GM12878 (cell line): ENCODE measurements at places on chromosomes 6 and 20. TPM values are rescaled to one million over a fixed set of nuclear protein-coding genes. Genes with fewer than 3 reads are reported as not detected.

- no peaks in the 10 kb centered on the region for H3K4me1 ChIP-seq
- no peaks in the 10 kb centered on the region for H3K36me3 ChIP-seq
- H3K4me3 ChIP-seq, result no peak overlapping the region
These were observed 77.7 kb downstream of the ANKRD60 start for GRCh38 chr20:58150772-58151171.

- no peak for DNase-seq
- peaks cover 9% of the 10 kb centered on the region for H3K4me1 ChIP-seq
- no peak overlapping the region for H3K4me3 ChIP-seq
- H3K36me3 ChIP-seq, result no peaks in the 10 kb centered on the region
- H3K27ac ChIP-seq, result no peak overlapping the region
These were observed 5.8 kb upstream of the IGF2R start for GRCh38 chr6:159963111-159963510.

- H3K4me3 ChIP-seq, result no peak overlapping the region
- H3K27me3 ChIP-seq, result no peaks in the 10 kb centered on the region
- H3K4me1 ChIP-seq, result peaks cover 15% of the 10 kb centered on the region
- no peak for DNase-seq
- peak overlapping the region; percentile 14; the same call in 1 of the 2 replicates for H3K27ac ChIP-seq
- no peaks in the 10 kb centered on the region for H3K36me3 ChIP-seq
These were observed 8.1 kb upstream of the DDR1 start for GRCh38 chr6:30876039-30876730.

DNA sequence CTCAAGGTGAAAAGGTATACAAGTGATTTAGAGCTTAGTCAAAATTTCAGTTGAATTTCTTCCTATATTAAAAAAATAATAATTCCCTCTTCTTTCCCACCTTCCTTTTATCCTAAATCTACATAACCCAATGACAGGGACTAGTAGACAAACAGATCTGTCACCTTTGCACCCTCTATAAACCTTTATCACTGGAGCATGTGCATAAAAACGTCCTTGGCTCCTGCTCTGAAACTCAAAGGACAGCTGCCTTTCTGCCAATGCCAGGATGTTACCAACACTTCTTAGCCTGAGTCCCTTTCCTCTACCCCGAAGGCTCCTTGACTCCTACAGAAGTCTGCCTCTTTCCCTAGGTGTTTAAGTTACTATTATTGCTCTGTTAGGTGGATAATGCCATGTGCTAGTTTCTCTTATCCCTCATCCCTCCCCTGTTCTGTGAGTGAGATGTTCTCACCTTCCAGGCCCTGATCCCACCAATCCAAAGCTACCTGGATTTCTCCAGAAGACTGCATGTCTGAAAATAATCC, 4.3 kb downstream of the CLVS2 start:
- no peak overlapping the region for H3K4me3 ChIP-seq
- H3K27ac ChIP-seq, result no peak overlapping the region
- H3K4me1 ChIP-seq, result no peaks in the 10 kb centered on the region
- H3K27me3 ChIP-seq, result peaks cover 3% of the 10 kb centered on the region
- no peaks in the 10 kb centered on the region for H3K36me3 ChIP-seq
- DNase-seq, result no peak

Gene PDYN
- total RNA-seq, result not detected in 2 replicates

GRCh38 chr6:15270402-15270801, 24.5 kb downstream of the JARID2 start:
- no peak overlapping the region for H3K4me3 ChIP-seq
- DNase-seq, result no peak
- no peaks in the 10 kb centered on the region; the same call in none of the 2 replicates for H3K36me3 ChIP-seq
- no peaks in the 10 kb centered on the region for H3K27me3 ChIP-seq
- no peak overlapping the region for H3K27ac ChIP-seq

Gene CAPN11
- total RNA-seq, result 0.29 and 0.44 TPM in 2 replicates

GRCh38 chr6:142074516-142074915, 58.2 kb upstream of the GJE1 start:
- no peak for DNase-seq
- H3K4me1 ChIP-seq, result no peaks in the 10 kb centered on the region
- no peak overlapping the region for H3K4me3 ChIP-seq
- no peaks in the 10 kb centered on the region for H3K36me3 ChIP-seq
- no peak overlapping the region for H3K27ac ChIP-seq

GRCh38 chr6:133001040-133001565, 186.7 kb downstream of the RPS12 start:
- H3K27me3 ChIP-seq, result no peaks in the 10 kb centered on the region
- H3K27ac ChIP-seq, result no peak overlapping the region
- H3K4me3 ChIP-seq, result no peak overlapping the region
- H3K4me1 ChIP-seq, result no peaks in the 10 kb centered on the region

DNA sequence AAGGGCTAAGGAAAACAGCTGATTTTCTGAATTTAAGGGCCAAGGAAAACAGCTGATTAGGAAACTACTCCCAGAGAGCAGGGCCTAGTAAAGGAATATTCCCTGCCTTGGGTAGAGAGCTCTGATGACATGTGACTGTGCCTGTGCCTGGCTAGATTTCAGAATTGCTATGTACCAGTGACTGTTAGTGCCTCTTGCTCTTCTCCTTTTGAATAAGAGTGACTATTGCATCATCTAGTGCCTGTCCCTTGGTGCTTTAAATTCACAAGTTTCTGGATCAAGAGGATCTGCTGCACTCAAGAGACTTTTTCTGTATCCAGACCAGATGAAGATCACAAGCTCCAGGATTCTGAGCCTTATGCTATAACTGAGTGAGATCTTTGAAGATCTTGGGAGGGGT, 332.9 kb downstream of the KIF16B start:
- no peaks in the 10 kb centered on the region for H3K36me3 ChIP-seq
- no peaks in the 10 kb centered on the region for H3K4me1 ChIP-seq
- no peaks in the 10 kb centered on the region for H3K27me3 ChIP-seq
- no peak for DNase-seq
- H3K27ac ChIP-seq, result no peak overlapping the region

DNA sequence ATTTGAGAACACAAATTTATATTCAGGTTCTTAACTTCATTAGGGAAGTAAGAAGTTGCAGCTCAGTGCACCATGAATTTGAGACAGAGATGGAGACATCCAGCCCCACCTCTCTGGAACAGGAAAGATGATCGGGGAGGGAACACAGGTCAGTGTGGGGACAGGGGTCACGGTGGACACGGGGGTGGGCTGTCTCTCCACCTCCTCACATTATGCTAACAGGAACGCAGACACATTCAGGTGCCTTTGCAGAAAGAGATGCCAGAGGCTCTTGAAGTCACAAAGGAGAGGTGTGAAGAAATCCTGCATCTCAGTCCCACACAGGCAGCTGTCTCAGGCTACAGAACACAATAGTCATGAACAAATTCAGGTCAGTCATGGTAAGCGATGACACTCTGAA, 3.1 kb downstream of the HLA-C start:
- H3K27me3 ChIP-seq, result no peaks in the 10 kb centered on the region
- no peak overlapping the region for H3K27ac ChIP-seq
- peaks cover 21% of the 10 kb centered on the region for H3K4me1 ChIP-seq
- no peak overlapping the region for H3K4me3 ChIP-seq

Gene DNAAF9
- total RNA-seq, result 1.9 and 2.1 TPM in 2 replicates

DNA sequence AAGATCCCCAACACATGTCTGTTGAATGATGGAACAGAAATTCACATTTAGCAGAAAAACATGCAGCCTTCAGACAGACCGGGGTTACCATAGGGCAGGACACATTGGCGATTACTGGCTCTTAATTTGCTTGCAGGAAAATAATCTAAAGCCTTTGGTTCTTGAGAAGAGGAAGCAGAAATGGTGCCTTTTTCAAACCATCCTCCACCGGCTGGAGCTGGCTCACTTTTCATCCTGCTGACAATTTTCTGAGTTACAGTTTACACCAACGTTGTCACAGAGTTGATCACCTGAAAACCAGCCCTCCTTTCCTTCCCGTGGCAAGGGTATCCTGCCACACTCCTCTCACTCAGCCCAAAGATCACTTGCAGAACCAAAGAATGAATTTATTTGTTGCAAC, 32.6 kb downstream of the SF3B5 start:
- peaks cover 5% of the 10 kb centered on the region for H3K4me1 ChIP-seq
- H3K4me3 ChIP-seq, result peak overlapping the region; percentile 85
- H3K36me3 ChIP-seq, result no peaks in the 10 kb centered on the region
- no peaks in the 10 kb centered on the region for H3K27me3 ChIP-seq
- no peak for DNase-seq

Gene RIMS4
- total RNA-seq, result 0.05 TPM in 1 of 2 replicates, not detected in the other

DNA sequence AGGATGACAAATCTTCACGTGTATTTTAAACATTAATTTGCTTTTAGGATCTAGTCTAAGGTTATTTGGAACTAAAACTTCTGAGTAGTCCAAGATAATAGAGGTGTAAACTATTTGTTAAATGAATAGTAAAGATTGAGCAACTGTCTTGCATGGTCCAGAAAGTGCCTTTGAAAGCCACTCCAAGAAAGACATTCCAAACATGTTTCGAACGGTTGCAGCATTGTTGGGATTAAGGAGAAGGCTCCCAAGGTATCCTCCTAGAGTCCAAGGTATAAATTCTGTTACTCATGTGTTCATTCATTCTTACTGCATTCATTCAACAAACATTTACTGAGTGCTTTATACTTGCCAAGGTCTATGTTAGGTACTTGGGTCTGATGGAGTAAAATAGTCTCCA, 28.8 kb upstream of the MYLK2 start:
- peaks cover 13% of the 10 kb centered on the region for H3K36me3 ChIP-seq
- H3K27me3 ChIP-seq, result no peaks in the 10 kb centered on the region
- DNase-seq, result no peak
- H3K27ac ChIP-seq, result no peak overlapping the region
- H3K4me3 ChIP-seq, result no peak overlapping the region

DNA sequence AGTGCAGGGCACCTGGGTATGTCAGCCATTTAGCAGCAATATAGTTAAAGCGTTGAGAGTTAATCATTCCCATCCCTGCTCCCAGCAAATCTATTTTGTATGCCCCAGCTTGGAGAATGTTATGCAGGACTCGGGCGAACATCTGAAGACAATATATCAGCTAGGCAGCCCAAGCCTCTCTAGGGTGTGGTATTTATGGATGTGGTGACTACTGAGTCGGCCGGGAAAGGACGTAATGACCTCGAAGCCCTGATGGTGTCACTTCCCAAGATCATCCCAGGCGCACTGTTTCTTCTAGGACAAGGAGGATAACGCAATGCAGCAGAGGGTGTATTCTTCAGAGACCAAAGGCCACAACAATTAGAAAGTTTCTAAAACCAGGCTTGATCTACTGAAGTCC, 63.6 kb upstream of the FAM184A start:
- H3K27ac ChIP-seq, result no peak overlapping the region
- peaks cover 8% of the 10 kb centered on the region for H3K4me1 ChIP-seq

- DNase-seq, result no peak
- H3K4me1 ChIP-seq, result no peaks in the 10 kb centered on the region
- no peaks in the 10 kb centered on the region; the same call in 1 of the 2 replicates for H3K27me3 ChIP-seq
These were observed 80.0 kb upstream of the EYA2 start for GRCh38 chr20:46814366-46815232.

DNA sequence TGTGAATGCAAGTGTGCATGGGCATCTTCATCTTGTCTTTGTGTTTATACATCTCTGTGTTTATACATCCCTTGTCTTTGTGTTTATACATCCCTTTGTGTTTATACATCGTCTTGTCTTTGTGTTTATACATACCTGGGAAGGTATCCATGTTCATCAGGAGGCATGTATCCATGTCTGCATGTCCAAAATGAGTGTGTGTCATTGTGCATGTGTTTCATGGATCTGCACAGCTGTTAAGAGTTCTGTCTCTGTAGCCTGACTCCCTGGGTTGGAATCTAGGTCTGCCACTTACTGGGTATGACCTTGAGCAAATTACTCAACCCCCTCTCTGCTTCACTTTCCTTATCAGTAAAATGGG, 50.1 kb upstream of the SIRPA start:
- H3K4me3 ChIP-seq, result no peak overlapping the region
- H3K36me3 ChIP-seq, result no peaks in the 10 kb centered on the region
- H3K4me1 ChIP-seq, result peaks cover 22% of the 10 kb centered on the region
- DNase-seq, result no peak
- peak overlapping the region; percentile 29 for H3K27ac ChIP-seq

DNA sequence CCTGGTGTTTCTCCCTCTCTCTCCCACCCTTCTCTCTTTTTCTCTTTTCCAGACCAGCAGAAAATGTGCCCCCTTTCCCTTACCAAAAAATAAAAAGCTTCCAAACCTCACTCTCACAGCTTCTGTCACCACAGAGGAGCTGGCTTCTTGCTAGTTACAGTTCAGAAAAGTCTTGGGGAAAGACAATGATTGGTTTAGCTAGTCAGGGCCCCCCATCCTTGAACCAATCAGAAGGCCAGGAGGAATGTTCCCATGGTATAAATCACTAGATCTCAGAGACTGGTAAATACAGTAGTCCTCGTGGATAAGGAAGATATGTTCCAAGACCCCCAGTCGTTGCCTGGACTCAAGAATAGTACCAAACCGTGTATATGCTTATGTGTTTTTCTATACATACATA, 231.1 kb upstream of the TAB2 start:
- H3K36me3 ChIP-seq, result no peaks in the 10 kb centered on the region
- H3K4me1 ChIP-seq, result peaks cover 9% of the 10 kb centered on the region

DNA sequence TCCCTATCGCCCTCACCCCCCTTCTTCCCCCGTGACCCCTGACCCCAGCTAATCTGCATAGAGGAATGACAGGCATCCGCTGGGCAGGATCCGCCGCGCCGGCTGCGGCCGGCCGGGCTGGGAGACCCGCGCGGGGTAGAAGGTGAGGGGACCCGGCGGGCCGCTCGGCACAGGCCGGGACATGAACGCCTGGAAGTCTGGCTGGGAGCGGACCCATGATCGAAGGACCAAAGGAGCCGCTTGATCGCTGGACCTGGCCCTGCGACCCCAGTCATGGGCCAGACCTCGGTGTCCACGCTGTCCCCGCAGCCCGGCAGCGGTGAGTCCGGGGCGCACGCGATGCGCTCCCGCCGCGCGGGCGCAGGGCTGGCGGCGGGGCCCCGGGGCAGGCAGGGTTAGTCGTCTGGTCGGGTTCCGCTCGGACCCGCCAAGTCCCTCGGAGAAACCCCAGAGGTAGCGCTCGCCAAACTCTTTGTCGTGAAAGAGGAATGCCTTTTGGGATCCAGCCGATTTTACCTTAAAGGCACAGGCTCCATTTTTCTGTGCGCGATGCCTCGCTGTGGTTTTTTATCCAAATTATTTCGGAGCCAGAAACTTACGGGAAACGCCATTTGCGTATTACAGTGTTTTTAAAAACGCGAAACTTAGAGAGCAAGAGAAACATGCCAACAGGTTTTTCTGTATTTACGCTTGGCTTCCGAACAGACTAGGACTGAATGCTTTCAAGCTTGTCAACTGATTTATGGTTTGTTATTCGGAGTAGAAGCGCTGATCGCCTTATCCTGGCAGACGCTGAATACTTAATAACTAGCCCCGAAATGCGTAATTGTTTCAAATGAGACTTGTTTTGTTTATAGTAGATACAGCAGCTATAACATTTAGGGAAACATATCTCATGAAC, at the start of gene PHACTR2:
PHACTR2 (plus strand) TSS at position 75 of the 901 bp plus-strand sequence; CDS start at position 274, 199 bp downstream.
- DNase-seq, result no peak
- H3K4me3 ChIP-seq, result peak within 1 kb of the TSS; percentile 55
- H3K36me3 ChIP-seq, result no peaks in the 10 kb centered on the region
- peaks cover 3% of the 10 kb centered on the region; the same call in 1 of the 2 replicates for H3K27me3 ChIP-seq
- H3K27ac ChIP-seq, result no peak within 1 kb of the TSS

- DNase-seq, result no peak
- H3K4me3 ChIP-seq, result no peak overlapping the region
- no peaks in the 10 kb centered on the region for H3K4me1 ChIP-seq
- no peak overlapping the region for H3K27ac ChIP-seq
- H3K27me3 ChIP-seq, result no peaks in the 10 kb centered on the region
These were observed 131.6 kb upstream of the ID4 start for GRCh38 chr6:19705606-19706005.
